ENCODE measurements at places on chromosomes 11 and 22.
A peak's percentile ranks its signal among the peaks of the same experiment; 100 is the strongest.

DNA sequence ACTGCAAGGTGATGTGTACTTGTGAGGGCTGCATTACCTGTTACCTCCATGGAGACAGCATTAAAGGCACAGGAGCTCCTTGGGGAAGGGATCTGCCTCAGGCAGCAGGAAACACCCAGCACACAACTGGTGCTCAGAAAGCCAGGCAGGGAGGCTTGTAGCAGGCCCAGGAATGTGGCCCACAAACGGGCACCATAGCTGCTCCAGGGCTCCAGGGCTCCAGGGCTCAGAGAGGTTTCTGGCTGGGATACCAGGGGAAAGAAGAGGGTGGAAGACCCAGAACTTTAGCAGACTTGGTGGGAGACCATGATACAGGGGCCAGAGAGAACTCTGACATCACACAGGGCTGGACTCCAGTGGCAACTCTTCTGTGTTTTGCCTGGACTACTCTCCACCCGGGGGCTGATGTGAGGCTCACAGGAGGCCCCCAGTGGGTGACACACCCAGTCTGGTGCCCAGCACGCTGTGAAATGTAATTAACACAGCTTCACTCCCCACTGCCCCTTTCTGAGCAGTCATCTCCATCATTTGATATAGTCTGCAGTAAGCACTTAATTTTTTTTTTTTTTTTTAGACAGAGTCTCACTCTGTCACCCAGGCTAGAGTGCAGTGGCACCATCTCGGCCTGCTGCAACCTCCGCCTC is 14.7 kb upstream of the SULT4A1 start:
- DNase-seq = no peak

GRCh38 chr22:42747701-42748513 is 27.2 kb upstream of the A4GALT start:
- no peak for DNase-seq

GRCh38 chr11:120134106-120134930 is 3.6 kb downstream of the TRIM29 start:
- no peak for DNase-seq

GRCh38 chr22:39024519-39025308 is 3.8 kb downstream of the APOBEC3D start:
- no peak for DNase-seq

DNA sequence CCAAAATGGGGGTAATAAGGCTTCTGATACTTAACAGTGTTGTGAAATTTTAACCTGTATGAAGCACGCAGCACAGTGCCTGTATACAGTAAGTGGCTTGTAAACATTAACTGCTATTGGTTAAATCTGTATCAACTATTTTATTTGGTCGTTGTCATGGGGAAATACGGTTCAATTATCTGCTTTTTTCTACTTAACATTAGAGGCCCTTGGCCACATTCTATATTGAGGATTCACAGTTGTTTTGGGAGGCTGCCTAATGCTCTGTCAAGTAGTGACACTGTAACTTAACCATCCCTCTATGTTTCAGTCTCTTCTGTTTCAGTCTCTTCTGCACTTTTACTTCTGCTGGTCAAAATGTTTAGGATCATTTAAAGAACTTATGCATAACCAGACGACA is 95.6 kb downstream of the LDLRAD3 start:
- no peak for DNase-seq

DNA sequence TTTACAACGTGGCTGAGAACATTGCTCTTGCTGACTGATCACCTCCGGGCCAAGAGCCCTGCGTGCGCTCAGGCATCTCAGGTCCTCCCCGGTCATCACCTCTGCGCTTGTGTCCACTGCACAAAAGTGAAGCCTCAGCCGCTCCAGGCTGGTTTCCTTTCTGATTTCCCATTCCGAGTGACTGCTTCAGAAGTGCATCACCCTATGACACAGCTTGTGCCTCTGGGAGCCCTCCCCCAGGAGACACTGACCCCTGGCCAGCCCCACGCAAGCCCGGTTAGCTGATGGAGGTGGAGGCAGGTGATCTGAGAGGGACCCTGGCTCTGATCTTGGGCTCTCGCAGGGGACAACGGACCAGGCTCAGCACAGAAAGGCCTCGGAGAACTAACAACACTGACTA is 38.3 kb upstream of the GNB1L start:
- DNase-seq = no peak

- DNase-seq = no peak
Observed at GRCh38 chr22:42280140-42280539, 9.7 kb upstream of the TCF20 start.

DNA sequence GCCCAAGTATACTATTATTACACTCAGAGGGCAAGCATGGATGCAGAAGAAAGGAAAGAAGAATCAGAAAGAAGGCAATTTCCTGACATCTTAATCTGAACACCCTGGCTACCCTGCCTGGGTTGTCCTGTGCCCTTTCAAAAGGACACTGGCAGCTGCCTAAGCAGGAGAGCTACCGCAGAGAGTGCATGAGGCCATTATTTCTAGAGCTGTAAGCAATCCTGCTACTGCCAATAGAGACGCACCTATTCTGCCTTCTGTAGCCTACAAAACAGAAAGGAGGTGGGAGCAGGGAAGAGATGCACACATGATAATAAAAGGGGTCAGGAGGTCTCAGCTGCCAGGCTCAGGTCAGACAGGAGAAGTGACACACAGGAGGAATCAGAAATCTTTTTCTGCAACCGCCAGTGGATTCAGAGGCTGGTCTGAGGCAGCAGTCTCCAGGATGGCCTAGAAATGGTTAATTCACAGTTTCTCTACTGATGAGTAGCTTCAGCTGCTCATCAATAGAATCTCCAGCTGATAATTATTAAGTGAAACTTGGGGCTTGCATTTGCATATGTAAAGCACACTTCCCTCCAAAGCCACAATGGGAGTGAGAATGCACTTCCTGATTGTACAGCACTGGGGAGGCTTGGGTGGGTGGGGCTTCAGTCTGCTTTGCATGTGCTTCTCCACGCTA is 253.9 kb downstream of the LARGE1 start:
- DNase-seq = no peak

DNA sequence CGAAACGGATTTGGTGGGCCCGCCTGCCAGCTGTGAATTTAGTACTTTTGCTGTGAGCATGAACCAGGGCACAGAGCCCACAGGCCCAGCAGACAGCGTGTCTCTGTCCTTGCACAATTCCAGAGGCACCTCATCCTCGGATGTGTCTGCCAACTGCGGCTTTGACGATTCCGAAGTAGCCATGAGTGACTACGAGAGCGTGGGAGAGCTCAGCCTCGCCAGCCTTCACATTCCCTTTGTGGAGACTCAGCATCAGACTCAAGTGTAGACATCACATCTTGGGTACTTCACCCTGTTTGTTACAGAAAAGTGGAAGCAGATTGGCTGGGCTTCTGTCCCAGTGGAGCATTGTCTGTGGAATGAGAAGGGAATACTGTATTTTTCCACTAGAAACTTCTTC is 78.6 kb upstream of the MTNR1B start:
- no peak for DNase-seq

DNA sequence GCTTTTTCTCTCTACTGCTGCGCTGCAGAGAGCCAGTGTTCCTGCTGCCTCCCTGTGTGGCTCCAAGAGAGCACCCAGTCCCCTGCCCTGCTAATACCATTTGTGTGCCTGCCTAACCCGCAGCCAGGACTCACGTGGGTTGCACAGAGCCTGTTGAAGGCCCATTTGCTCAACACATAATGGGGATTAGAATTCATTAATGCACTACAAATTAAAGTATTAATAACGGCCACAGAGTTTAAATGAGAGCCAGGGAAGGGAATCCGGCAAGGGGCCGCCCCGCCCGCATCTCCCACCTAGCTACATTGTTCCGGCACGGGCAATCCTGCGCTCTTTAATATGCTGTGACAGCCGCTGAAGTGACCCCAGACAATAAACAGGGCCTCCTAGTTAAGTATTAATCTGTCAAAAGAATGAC is 211.3 kb downstream of the NXPE2 start:
- no peak for DNase-seq

DNA sequence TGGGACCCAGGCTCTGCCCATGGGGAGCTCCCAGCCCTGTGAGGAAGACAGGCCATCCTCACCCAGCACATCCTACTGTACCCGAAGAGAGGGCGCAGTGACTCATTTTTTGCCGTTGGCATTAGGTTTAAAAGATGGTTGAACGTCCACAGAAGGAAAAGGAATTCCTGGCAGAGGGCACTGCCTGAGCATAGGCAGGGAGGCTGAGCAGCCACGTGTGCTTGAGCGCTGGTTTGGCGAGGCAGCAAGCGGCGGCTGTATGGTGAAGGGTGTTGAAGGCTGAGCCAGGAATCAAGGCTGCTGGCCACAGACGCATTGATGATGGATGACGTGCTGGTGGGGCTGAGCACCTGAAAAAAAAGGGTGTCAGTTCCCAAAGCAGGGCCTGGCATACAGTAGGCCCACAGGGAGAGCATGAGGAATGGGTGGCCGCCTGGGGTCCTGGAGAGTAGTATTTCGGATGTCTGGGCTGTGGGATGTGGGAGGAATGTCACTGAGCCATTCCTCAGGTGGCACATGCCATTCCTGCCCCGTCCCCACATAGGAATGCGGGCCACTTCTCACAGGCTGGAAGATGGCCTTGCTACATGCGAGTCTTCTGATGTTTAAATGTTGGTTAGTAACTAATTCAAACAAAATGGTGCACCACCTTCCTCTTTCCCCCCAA is 112.5 kb downstream of the KIAA1671 start:
- no peak for DNase-seq

GRCh38 chr11:95296621-95297025 is 65.6 kb upstream of the SESN3 start:
- DNase-seq = no peak

GRCh38 chr11:76591416-76591815 is 79.1 kb downstream of the LRRC32 start:
- no peak for DNase-seq

DNA sequence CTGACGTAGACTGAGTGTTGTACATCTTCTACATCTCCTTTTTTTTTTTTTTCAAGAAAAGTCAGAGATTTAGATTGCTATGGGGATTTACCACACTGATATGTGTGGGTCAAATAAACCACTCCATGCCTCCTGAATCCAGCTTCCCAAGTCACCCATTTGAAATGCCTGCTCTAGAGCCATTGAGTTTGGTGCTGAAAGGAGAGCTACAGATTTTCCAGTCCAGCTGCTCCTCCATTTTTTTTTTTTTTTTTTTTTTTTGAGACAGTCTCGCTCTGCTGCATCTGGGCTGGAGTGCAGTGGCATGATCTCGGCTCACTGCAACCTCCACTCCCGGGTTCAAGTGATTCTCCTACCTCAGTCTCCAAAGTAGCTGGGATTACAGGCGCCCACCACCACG is 115.2 kb upstream of the TIMP3 start:
- DNase-seq = no peak

GRCh38 chr11:106950067-106950491 is 68.2 kb downstream of the GUCY1A2 start:
- DNase-seq = no peak

DNA sequence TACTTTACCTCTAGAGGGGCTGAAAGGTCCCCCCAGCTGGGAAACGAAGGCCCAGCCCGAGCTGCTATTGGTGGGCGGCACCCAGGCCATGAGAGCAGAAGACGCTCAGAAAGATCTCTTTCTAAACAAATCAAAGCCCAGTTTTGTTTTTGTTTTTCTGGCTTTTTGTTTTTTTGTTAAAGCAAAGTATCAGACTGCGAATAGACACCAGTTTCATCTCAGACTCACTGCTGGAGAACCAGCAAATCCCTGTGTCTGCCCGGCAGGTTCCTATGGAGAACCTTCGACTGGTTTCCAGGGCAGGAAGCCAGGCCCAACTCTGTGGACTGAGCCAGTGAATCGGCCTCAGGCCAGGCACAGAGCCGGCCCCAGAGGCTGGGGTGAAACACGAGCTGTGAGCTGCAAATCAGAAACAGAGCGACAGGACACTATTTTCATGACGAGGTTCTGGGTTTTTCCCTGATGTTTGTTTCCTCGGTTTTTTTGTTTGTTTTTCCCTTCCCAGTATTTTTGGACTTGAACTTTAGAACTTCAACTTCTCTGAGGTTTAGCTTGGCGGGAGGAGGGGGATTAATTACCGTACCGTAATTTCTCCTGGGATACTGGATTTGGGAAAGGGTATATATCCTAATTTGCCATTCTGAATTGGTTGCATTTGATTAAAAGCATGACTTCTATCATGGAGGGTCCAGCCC is 16.0 kb upstream of the B4GALNT4 start:
- DNase-seq = no peak

- no peak for DNase-seq
Observed at GRCh38 chr11:75328426-75329277, 22.8 kb downstream of the ARRB1 start.

DNA sequence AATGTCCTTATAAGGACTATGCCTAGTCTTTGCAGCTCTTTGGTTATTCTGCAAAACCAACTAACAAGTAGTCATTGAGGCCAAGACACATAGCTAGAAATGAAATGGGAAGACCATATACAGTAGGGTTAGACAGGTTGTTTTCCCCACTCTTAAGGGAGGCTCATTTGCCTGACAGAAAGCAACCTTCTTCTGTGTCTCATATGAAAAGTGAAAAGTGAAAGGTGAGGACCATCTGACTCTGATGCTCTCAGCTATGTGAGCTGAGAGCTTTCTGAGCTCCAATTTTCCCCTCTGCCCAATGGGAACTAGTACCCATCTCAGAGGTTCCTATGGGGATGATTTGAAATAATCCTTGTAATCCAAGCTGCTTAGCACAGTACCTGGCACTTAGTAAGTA is 142.0 kb upstream of the BDNF start:
- DNase-seq = no peak

DNA sequence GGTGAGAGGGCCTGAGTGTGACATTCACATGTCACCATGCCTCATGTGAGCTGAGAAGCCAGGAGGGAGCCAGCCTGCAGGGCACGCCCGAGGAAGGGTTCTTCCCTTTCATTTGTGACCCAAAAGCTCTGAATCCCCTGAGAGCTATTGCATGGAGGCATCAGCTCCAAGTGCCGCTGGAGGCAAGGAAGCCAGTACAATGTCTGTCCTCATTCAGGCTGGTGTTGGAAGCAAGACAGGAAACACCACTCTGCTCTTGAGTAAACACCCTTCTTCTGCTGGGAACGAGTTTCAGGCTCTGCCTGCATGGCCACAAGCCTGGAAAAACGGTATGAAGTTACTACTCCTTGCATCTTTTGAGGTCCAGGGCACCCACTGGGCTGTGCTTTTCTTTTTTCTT is 83.8 kb upstream of the LARGE1 start:
- no peak for DNase-seq

GRCh38 chr22:40348025-40348658 is 1.8 kb downstream of the ADSL start:
- peak; percentile 47 for DNase-seq

- DNase-seq = no peak
Observed at GRCh38 chr11:72534371-72535193, 100.3 kb upstream of the CLPB start.

DNA sequence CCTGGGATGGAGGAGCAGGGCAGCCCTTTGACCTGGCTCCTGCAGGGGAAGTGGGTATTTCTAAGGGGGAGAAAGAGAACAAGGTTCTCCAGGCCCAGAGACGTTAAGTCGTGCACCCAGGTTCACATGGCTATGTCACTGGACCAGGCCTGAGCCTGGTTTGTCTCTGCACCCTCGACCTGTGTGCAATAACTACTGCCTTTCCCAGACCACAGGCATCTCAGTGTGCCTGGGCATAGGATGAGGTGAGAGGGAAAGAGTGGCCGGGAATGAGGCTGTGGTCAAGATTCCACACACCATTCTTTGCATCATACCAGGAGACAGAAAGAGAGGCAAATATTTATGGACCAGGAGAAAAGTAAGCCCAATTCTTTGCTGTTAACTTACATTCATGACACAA is 66.8 kb downstream of the PRR5L start:
- DNase-seq = no peak
